ENCODE measurements at places on chromosomes 5 and 9.

GRCh38 chr9:104682642-104683041 lies 11.7 kb upstream of the OR13D1 start:
- peak; percentile 4 for DNase-seq

GRCh38 chr9:91428927-91429351 lies 5.3 kb upstream of the NFIL3 start:
- DNase-seq: no peak

DNA sequence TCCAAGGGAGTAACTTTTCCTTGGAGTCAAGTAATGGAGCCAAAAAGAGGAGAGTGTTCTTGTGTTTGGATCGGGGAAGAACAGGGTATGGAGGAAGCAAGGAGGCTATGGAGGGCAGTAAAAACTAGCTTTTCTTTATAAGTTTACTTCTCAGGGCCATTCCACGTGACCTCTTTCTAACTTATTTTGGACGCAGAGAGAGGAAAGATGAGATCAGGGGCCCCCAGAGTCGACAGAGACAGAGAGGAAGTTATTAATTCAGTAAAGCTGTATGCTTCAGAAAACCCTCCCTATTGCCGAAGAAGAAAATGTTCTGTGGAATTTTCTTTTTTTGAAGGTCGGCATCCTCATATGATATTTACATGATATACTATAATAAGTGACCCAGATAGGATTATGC lies 233.8 kb upstream of the MPDZ start:
- DNase-seq: no peak

GRCh38 chr9:118575341-118576070 lies 793.7 kb downstream of the BRINP1 start:
- DNase-seq: no peak

DNA sequence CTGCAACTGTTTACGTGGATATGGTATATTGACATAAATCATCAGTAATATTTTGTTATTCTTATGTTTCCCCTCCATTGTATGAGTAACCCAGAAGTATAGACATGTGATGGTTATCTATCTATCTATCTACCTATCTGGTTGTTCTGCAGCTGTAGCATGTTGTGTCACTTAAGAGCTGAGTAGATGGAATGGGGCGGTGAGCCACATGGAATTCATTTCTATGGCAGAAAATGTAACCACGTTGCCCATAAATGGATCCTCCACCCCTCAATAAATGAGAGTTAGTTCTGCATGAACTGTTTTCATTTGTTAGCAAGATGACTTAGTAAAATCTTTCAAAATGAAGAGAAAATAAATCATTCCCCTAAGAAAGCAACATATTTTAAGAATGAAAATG lies 553.2 kb downstream of the MAT2B start:
- no peak for DNase-seq

DNA sequence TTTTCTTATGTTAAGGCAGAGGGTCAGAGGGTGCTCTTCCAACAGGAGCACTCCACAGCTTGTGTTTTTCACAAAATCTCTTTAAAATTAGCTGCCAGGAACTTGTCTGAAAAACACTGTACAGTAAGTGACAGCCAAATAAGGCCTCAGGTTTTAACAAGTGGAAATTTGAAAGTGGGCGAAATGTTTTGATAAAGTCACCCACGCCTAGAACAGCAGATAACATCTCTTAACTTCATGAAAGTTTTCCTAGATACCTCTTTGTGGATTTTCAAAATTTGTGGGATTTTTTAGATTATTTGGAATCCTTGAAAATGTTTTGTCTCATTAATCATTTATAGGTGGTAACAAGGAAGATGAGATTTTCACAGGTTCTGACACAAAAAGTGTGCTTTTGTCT lies 121.3 kb downstream of the PDE4D start:
- no peak for DNase-seq

DNA sequence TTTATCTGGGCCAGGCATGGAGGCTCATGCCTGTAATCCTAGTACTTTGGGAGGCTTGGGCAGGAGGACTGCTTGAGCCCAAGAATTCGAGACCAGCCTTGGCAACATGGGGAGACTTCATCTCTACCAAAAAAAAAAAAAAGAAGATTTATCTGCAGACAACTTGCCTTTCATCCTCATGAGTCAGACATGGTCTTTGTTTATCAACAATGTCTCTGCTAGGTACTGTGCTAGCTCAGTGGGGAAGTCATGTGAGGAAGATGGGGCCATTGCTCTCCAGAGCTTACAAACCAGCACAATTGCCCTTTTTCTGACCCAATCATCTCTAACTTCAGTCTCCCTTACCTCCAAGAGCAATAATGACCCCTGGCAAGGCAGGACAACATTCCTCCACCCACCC lies 1.6 kb downstream of the URM1 start:
- no peak for DNase-seq

GRCh38 chr9:20984506-20984905 lies 46.9 kb downstream of the HACD4 start:
- no peak for DNase-seq

DNA sequence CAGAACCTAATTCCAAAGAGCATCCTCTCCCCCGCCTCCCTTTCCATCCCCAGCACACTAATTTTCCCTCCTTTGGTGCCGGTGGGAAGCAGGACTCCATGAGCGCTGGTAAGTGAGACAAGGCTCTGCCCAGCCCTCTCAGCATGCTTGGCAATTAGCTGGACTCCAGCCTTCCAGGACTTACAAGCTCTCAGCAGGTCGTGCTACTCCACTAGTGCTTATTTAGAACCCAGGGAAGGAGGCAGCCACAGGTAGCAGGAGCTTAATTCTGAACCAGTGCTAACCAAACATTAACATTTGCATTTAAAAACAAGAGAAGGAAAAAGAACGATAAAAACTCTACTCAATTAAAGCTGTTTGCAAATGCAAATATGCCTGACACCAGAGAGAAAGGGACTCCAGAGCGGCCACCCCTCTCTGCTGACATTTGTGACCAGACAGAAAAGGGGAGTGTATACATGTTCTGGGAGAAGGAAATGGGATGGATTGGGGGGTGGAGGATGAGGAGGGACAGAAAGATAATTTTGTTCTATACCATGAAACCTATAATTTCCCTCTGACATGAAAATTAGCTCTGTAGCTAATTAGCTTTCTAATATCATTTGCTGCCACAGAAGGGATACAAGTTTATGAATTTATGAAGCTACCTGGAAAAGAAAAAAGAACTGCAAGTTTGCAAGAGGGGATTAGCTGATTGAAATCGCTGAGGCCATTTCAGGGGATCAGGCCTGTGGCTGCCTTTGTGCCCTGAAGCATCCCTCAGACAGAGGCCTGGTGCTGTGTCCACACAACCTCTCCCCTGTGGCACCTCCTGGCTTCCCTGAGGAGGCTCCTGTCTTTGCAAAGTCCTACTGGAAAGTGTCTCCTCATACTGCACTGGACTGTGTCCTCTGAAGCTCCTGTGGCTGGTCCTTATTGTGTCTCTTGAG lies 266.3 kb downstream of the SEC61B start:
- DNase-seq: no peak

DNA sequence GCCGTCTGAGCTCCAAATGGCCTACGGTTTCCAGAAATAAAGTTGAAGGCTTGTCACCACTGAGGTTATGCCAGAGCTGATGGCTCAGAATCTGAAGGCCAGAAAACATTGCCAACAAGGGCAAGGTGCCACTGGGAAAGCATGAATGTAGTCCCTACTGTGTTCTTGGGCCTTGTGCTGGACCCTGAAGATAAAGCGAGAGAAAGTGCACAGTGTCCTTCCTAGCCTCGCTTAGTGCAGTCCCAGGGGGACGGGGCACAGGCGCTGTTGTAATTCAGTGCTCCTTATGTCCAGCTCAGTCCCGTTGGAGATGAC lies 84.5 kb downstream of the NDFIP1 start:
- DNase-seq: no peak

DNA sequence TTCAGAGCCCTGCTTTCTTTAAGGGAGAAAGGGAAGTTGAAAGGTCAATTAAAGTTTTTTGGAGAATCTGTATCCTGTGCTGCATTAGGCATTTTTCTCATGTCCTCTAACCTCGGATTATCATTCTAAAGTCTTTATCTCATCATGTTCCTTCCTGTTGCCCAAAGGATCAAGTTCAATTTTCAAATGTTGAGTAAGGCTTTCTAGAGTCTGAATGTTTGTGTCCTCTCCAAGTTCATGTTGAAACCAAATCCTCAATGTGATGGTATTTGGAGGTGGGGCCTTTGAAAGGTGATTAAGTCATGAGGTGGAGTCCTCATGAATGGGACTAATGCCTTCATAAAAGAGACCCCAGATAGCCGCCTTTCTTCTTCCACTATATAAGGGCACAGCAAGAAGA lies 20.2 kb upstream of the TNC start:
- DNase-seq: no peak

- DNase-seq: no peak
Measured at GRCh38 chr9:104795082-104795481, 31.2 kb downstream of the NIPSNAP3B start.

GRCh38 chr5:8714861-8715260 lies 831.0 kb downstream of the SEMA5A start:
- no peak for DNase-seq

GRCh38 chr5:117299936-117300328 lies 725.3 kb upstream of the SEMA6A start:
- DNase-seq: no peak

DNA sequence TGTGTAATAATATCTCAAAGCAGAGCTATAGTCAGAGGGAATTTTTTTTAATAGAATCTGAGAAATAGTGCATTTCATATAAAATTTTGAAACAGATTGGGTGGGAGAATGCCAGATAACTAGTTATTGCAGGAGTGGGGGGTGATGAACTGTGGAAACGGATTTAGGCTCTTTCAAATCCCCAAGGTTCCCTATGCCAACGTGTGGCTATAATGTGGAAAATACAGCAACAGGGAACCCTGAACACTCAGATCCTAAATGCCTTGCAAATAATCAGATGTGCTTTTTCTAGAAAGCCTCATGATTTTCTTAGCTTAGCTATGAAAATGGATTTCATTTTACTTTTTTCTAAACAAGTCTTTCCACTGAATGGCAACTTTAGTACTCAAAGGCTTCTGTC lies 180.5 kb upstream of the DMAC1 start:
- no peak for DNase-seq

DNA sequence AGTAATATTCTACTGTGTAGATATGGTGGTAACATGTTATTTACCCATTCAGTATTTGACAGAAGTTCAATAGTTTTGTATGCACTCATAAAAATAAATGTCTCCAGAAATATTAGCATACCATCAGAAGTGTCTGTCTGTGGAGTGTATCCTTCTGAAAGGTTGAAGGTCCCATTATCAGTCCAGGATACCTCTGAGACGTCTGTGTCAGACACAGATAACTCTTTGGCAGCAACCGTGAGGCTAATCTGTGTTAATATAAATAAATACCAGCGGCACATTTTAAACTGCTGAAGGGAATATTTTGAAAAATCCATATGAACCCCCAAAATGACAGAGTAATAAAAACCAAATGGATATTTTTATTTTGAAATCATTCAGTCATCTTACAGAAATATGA lies 11.9 kb upstream of the ZNF622 start:
- DNase-seq: no peak

DNA sequence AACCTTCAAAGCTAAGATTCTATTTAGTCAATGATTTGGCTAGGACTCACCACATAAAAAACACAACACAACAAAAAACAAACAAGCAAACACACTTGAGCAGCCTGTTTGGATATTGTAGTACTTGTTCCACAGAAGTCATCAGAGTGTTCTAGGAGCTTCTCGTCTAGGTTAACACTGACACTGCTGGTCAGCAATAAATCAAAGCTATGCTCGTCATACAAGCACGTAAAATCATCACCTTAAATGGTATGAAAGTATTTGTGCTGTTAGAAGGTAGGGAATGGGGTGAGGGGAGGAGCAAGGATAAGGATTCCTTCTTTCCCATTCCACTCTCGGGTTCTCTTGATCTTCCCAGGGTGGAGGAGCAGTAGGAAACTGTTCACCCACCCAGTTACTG lies 88.0 kb downstream of the ARL15 start:
- DNase-seq: no peak

DNA sequence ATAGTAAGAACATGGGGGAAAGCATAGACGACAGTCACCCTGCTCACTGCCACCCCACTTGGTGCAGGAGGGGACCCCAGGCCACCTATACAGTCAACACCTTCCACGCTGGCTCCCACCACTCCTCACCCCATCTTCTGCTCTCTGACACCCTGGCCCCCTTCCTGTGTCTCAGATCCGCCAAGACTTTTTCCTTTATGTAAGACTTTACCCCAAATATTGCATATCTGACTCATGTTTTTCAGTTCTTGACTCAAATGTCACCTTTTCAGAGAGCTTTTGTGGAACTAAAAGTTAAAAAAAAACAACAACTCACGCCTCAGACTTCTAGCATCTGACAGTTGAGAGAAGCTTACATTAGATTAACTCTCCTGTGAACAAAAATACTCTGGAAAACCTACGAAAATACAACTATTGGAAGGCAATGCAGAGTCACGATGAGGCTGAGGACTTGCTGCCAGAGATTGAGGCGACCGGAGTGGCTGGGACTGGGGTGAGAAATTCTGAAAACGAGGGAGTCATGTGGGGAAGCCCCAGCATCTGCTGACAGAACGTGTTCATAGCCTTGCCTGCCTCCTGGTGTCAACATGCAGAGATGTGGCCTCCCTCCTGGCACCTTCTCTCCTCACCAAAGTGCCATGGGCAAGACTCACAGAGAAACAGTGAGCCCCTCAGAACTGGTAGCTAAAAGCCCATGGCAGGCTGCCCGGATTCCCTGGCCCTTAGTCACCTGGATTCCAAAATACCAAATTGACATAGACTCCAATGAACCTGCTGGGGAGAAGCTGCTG lies 22.4 kb upstream of the FCN2 start:
- DNase-seq: peak; percentile 47

DNA sequence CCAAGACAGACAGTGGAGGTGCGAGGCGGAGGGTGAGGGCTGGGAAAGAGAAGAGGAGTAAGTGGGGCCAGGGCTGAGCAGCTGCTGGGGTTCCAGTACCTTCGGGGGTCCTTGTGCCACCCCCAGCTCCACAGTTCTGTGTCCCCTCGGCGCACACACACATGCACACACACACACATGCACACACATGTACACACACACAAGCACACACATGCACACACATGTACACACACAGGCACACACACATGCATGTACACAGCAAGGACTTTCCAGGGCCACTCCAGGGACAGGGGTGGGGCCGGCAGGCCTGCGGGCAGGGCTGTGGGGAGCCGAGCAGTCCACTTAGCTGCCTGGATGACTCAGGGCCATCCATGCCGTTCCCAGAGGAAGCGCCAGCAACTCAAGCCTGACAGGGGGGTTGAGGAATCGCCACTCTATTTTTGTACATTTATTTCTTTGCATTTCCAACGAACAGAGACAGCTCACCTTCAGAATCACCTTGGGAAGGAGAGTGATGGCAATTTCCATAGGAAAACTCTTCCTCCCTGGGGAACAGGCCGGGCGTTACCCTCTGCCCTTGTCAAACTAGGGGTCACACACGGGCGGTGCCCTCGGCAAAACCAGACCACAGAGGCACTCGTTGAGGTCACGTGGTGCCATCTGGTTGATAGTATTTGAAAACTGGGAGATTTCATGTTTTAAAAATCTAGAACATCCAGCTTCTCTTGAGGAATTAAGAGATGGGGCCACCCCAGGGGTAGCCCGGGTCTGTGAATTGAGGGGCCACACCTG lies 135.7 kb downstream of the ADAMTS2 start:
- DNase-seq: no peak

Data from prostate gland (tissue), 2 donors.